Hematopoietic multipotent progenitor cell treated with erythropoietin and hydrocortisone succinate and interleukin-3 and kit ligand, for 15 days (in vitro differentiated cells): ENCODE measurements at places on chromosomes 13 and 19.

- no peak for DNase-seq
Measured at GRCh38 chr19:19409631-19410030, 4.2 kb downstream of the GATAD2A start.

DNA sequence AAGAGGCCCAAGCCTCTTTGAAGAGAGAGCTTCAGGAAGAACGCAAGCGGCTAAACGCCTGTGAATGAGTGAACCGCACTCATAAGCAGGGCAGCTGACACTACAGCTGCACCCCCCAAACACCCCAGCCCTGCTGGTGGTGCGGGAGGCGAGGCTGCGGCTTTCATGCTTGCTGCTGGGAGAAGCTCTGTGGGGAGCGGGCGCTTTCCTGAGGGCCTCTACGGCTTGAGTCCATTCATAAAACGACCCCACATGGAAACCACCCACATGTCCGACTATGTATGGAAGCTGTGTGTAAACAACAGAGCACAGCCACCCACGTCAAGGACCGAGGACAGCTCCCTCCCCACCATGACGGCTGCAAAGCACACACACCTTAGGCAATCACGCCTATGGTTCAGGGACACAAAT is 5.5 kb downstream of the AP3D1 start:
- no peak for DNase-seq

- DNase-seq: no peak
Measured at GRCh38 chr19:399370-399769, 9.6 kb downstream of the C2CD4C start.

DNA sequence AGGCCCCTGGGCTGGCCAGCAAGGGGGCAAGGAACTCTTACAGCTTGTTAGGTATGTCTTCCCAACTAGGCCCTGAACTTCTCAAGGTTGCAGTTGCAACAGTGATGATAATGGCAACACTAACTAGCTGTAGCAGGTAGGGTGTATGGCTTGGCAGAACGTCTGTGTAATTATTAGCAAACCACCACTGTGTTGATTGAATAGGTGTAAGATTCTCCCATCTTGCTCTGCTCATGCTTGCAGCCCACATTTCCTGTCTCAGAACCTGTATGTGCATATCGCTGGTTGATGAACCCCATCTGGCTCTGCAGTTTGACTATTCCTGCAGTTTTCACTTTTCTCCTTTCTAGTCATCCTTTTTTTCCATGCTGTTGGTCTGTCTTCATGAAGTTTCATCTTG is 178.8 kb downstream of the KATNAL1 start:
- DNase-seq: no peak

DNA sequence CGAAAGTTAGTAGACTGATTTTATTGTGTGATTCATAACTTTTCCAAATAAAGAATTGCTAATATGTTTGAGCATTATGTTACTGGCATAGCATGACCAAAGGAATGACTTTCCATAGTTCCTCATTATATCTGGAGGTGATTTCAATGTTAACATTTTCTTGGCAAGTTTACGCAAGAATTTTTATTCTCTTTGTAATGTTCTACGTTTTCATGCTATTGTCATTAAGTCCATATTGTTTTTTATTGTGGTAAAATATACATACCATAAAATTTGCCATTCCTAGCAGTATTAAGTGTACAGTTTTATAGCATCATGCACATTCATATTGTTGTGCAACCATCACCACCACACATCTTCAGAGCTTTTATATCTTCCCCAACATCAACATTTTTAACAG is 14.8 kb downstream of the KCTD12 start:
- no peak for DNase-seq

DNA sequence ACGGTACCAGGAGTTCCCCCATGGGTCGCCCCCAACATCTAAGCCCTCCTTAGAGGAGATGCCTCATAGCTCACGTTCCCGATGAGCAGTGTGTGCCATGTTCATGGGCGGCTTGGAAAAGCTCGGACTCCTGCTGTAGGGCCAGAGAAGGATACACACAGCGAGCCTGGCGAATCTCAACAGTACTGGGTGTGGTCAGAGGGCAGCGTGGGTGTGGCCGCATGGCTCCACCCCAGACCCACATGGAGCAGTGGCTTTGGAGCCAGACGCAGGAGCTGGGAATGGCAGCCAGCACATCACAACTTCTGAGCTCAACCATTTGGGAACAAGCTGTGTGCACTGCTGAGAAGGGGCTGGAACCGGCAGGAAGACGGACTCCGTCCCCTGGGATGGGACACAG is 15.6 kb downstream of the CAPS start:
- no peak for DNase-seq
